Fibroblast of lung (primary cell): ENCODE measurements at places on chromosomes 6 and 20.
A peak's percentile ranks its signal among the peaks of the same experiment; 100 is the strongest.

GRCh38 chr6:161216616-161217205 lies 57.1 kb downstream of the AGPAT4 start:
- no peak for DNase-seq

GRCh38 chr6:32952817-32953739 lies at the start of gene HLA-DMA:
TSS of gene HLA-DMA (minus strand) at chr6:32953097. CDS start at chr6:32953036, 61 bp downstream.
- peak; percentile 84 for DNase-seq

GRCh38 chr6:89079511-89080234 lies 878 bp upstream of the PNRC1 start:
- DNase-seq, result peak; percentile 85

DNA sequence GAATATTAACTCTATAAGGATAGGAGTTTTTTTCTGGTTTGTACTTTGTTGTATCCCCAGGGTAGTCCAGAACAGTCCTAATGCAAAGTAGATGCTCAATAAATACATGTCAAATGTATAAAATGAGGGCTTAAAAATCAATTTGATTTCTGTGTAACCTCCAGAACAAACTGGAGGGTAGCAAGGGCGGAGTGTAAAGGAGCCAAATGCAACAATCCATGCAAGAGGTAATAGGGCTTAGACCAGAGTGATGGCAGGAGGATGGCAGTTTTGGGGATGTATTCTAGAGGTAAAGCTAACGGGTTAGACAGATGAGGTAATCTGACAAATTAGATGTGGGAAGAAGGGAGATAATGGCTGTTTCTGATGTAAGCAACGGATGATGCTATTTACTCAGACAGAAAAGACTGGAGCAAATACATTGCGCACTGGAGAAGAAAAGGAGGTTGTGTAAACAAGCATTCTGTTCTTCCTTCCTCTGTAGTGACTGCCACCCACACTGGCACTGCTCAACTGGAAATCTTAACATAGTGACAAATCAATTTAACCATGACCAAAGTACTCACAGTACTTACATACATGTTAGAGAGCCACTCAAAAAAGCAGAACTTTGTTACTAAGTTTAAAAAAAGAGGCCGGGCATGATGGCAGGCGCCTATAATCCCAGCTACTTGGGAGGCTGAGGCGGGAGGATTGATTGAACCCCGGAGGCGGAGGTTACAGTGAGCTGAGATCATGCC lies 2.0 kb downstream of the ZNF318 start:
- DNase-seq, result no peak

GRCh38 chr6:140581601-140582000 lies 1207.2 kb upstream of the CITED2 start:
- DNase-seq, result no peak

GRCh38 chr6:15744818-15745402 lies 82.1 kb upstream of the DTNBP1 start:
- no peak for DNase-seq

DNA sequence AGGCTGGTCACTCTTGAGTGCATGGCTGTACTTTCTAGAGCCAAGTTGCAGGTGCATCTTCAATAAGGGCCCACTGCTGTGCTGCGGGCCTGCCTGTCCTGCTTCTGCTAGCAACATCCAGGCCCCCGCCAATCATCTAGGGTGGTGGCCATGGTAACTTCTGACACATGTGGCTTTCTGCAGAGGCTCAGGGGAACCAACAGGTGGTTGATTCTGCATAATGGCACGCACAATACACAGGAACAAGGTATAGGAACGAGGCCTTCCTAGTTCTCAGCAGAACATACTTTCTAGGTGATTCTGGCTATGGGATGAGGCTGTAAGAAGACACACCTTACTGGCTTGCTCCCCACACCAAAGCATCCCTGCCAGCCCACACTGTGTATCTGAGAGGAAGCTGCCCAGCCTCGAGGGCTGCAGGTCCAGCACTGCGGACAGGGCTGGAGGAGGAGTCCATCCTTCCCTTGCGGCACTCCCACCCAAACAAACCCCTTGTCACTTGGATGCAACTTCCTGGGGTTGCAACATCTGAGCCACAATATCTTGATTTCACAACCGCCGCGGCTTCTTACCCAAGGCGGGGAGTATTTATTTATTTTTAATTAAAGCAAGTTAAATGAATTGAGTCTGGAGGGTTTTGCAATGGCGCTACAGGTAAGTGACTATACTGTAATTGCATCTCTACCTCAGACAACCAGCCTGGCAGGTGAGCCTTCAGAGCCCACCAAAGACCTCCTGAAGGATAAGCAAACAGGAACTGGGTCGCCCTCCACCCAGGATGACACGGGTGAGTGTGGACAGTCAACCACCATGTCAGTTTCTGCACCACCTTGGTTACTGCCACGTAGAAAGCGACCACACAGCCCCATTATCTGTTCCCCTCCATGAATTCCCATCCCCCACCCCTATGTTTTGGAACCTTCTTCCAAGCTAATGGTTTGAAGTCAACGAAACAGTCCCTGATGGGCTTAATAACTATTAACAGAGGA lies 49.6 kb downstream of the SULF2 start:
- peak; percentile 27 for DNase-seq

GRCh38 chr20:54140927-54141566 lies 32.7 kb downstream of the CYP24A1 start:
- DNase-seq, result peak; percentile 33

GRCh38 chr20:61443443-61444126 lies 191.5 kb downstream of the CDH4 start:
- peak; percentile 57 for DNase-seq
